Mesothelial cell of epicardium (in vitro differentiated cells): ENCODE measurements at places on chromosomes 5 and 9.

DNA sequence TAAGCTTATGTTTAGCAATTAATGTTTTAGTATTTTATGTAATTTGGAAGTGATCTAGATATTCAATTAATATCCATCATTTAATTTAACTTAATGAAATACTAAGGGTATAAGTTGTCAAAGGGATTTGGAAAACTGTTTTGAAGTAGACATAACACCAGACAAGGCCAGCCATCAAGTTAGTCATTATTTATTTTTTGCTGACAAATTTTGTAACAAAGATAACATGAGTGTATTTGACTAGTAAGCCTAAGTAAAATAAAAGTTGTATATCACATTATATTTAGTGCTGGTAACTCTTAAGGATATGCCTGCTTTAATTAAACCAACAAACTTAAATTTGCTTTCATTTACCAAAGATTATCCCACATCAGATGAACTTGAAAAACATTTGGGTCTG, 125.9 kb upstream of the TNFAIP8 start:
- no peak for DNase-seq

DNA sequence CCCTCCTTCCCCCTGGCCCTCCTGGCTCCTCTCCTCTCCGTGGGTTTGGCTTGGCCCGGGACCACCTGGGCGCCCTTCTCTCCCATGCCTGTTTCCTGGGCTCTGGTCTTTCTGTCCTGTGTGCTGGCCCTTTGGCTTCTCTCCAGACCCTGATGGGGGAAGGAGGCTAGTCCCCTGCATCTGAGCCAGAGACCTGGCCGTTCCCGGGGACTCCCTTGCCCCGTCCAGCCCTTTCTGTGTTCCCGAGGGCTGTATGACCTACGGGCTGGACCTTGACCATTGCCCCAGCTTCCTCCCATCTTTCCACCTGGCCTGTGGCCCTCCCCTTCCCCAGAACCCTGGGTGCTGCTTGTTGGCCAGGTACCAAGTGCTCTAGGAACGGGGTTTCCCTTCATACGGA, 8.4 kb downstream of the NELFB start:
- DNase-seq: no peak

DNA sequence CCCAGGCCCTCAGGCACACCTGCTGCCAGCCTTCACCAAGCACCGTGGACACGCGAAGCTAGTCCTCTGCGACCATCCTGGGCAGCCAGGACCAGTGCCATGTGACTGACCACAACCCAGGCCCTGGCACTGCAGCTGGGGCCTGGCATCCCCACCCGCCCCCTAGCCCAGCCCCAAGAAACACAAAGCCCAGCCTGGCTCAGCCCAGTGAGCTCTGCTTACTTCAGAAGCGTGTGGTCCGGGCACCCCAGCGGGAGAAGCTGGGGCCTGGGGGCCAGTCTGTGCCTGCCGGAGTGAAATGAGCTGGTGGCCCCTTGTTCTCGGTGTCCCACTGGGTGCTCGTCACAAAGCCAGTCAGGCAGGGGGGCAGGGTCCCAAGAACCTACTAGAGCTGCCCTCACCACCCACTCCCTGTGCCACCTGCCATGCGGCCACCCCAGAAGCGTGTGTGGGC, 87.9 kb downstream of the KCNT1 start:
- no peak for DNase-seq

- no peak for DNase-seq
Observed at GRCh38 chr9:136793086-136793946, 2.2 kb downstream of the TMEM141 start.

GRCh38 chr9:211557-211956, 3.1 kb upstream of the DOCK8 start:
- no peak for DNase-seq

- DNase-seq: no peak
Observed at GRCh38 chr5:162474239-162474638, 406.7 kb downstream of the GABRG2 start.

DNA sequence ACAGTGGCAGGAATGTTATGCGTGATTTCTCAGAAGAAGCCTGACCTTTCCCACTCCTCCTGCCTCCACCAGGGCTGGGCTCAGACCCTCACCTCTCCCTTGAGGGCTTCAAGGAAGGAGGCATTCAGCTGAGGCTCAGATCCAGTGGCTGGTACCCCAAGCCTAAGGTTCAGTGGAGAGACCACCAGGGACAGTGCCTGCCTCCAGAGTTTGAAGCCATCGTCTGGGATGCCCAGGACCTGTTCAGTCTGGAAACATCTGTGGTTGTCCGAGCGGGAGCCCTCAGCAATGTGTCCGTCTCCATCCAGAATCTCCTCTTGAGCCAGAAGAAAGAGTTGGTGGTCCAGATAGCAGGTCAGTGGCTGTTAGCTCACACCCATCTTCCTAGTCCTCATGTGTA, 9.9 kb downstream of the BTNL9 start:
- no peak for DNase-seq

GRCh38 chr9:1515557-1515956, 465.4 kb downstream of the DMRT2 start:
- no peak for DNase-seq

GRCh38 chr5:99239826-99240360, 311.1 kb upstream of the CHD1 start:
- DNase-seq: no peak

GRCh38 chr9:87020169-87020950, 73.1 kb upstream of the GAS1 start:
- no peak for DNase-seq

- DNase-seq: no peak
Observed at GRCh38 chr9:131867611-131868192, 127.8 kb upstream of the RAPGEF1 start.
